AML-193 (cell line): ENCODE measurements at places on chromosomes 2 and 18.

DNA sequence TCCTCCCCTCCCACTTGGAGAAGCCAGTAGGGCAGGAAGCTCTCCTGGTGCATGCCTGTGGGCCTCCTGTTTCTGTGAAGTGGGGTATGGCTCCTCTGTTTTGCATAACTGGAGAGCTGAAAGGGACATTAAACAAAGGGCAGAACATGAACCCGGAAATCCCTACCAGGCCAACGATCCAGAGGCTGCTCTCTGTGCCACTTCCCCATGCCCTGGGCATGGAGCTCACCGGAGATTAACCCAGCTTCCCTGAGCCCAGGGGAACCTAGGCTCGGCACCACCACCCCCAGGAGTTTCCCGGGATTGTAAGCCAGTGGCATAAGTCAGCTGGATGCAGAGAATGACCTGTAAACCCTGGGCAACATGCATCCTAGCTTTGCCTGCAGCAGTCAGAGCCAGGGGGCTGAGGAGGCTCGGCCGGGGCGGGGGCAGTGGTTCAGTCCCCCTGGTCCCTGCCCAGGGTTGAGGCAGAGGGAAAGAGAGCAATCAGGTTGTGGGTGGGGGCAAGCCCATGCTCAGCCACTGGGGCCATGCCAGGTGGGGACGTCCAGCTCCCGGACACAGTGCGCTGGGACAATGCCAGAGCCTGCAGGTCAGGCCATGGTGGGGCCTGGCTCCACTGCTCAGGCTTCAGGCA is 49.5 kb downstream of the TIMM21 start:
- DNase-seq: no peak

GRCh38 chr2:64779117-64779690 is 125.5 kb upstream of the SERTAD2 start:
- no peak for DNase-seq

DNA sequence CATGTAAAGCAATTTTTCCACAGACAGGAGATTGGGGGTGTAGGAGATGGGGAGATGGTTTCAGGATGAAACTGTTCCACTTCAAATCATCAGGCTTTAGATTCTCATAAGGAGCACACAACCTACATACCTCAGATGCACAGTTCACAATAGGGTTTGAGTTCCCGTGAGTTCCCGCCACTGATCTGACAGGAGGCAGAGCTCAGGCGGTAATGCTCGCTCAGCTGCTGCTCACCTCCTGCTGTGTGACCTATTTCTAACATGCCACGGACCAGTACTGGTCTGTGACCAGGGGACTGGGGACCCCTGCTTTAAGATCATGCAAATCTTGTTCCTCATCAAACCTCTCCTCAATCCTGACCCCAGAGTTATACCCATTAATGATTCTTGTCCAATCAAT is 70.1 kb downstream of the RPE start:
- DNase-seq: no peak

- no peak for DNase-seq
These were observed 74.8 kb downstream of the IL1R2 start for GRCh38 chr2:102066554-102066953.

DNA sequence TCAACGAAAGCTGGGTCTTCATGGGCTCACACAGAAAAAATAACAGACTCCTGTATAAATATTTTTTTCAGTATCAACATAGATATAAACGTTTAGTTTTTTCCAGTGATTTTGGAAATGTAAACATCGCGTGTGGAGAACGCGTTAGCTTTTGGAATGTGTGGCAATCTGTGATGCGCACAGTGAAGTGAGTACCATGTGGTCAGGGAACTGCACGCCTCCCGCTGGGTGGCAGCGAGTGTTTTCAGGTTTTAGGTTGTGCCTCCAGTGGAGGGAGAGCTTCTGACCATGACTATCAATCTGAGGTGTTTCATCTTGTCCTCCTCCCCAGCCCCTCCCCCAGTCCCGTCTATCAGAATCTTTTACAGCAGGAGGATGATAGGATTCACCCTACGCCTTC is 127.8 kb downstream of the ARHGAP28 start:
- no peak for DNase-seq

GRCh38 chr18:79100944-79101343 is 31.8 kb downstream of the ATP9B start:
- no peak for DNase-seq

DNA sequence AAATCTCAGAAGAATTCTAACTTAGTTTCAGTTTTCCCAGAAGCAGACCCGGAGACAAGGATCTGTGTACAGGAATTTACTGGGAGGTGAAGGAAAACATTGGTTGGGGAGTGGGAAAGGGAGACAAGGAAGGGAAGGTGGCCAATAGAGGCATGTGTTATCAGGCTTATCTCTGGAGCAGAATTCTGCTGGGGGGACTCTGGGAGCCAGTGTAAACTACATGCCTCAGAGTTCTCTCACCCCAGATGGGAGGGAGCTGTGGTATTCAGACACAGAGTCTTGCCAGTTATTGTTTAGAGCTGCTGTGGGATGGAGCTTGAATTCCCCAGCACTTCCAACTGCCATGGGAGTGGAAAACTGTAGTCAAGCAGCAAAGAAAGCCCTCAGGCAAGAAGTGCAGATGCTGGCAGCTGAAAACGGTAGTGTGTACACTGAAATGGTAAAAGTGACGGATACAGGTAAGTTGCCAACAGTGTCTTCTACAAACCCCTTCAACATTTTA is 19.0 kb downstream of the DNPEP start:
- no peak for DNase-seq

DNA sequence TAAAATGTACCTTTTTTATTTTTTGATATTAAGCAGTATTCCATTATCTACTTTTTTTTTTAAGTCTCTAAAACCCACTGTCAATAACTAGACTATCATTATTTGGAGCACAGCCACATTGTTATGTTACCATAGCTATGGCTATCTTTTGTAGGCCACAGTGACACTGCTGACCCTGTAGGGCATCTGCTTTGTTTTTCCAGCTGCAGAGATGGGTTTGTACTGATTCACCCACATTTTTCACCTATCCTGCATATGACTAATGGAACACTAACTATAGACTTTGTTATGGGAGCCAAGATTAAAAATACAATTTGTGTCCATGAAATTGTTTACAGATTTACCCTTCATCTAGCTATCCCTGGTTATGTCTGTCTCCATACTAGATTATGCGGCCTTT is 21.6 kb upstream of the OTX1 start:
- no peak for DNase-seq

GRCh38 chr18:7941533-7941932 is 374.4 kb downstream of the PTPRM start:
- no peak for DNase-seq

DNA sequence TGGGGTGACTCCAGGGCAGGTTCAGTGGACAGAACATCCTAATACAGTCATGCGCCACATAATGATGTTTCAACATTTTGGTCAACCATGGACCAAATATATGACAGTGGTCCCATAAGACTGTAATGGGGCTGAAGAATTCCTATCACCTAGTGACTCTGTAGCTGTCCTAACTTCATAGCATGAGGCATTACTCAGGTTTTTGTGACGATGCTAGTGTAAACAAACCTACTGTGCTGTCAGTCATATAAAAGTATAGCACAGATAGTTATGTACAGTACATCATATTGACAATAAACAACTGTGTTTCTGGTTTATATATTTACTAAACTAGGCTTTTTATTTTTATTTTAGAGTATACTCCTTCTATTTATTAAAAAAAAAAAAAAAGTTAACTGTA is 87.1 kb downstream of the CACNB4 start:
- no peak for DNase-seq

- DNase-seq: no peak
These were observed 3.3 kb downstream of the CHRNA1 start for GRCh38 chr2:174760845-174761473.

- DNase-seq: no peak
These were observed 4.7 kb upstream of the PSD4 start for GRCh38 chr2:113169002-113169530.

- DNase-seq: no peak
These were observed 5.8 kb downstream of the ANKRD53 start for GRCh38 chr2:70984228-70984575.

DNA sequence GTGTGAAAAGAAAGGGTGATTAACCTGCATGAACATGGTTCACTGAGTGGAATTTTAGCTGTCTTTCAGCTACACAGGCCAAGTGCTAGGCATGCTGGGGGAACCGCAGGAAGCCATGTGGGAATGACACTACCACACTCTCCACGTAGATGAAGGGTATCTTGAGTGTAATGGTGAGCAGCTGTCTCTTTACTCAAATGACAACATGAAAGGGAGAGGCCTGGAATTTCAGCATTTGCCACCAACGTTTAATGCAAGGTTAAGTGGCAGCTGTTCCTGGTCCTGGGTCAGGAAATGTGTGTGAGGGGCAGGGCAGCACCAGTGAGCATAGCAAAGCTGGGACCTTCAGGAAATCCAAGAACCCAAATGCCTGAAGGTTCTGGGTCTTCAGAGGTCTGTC is 588.4 kb downstream of the SLC4A3 start:
- no peak for DNase-seq

DNA sequence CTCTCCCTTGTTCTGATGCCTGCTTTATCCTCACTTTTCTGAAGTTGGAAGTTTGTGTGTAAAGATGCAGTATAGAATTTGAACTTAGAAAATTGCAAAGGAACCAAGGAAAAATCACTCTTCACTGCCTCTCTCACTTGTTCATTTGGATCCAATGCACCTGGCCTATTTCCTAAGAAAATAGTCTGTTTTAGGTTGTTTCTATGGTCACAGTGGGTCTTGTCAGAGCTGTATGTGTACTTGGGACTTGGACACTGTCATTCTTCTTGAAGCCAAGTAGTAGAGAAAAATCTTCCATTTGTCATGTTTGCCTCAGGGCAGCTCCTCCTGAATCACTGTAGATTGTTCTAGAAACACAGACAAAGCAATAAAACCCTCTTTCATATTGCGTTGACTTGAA is 80.3 kb upstream of the SESTD1 start:
- no peak for DNase-seq

DNA sequence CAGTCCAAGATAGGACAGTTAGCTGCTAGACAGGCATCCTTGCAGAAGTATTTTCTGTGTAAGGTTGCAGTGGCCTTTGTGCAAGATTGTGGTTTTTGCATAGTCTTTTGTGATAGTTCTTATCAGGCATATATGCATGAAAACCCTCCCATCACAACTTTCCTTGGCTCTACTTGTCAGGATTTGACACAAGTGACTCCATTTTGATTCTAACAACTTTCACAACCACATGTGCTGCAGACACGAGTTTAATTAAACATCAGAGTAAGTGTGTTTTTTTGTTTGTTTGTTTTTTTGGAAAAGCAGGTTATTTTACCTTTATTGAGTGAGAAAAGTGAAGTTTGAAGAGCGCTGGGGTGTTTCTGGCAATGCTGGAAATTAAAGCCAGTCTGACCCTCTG is 902.0 kb upstream of the GCFC2 start:
- no peak for DNase-seq

GRCh38 chr2:126504949-126505348 is 151.0 kb upstream of the GYPC start:
- no peak for DNase-seq

DNA sequence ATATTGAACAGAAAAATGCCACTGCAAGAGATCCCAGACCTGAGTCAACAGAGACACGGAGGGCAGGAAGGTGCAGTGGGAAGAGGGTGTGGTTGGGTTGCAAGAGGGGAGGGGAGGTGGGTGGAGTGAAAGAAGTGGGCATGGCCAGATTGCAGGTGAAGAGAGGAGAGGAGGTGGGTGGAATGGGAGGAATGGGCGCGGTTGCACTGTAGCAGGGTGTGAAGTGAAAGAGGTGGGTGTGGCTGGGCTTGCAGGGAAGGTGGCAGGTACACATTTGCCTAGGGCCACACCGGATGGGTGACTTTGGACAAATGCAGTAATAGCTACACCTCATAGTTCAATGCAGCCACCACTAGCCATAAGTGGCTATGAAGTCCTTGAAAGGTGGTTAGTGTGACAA is 71.1 kb downstream of the DOCK10 start:
- DNase-seq: no peak

GRCh38 chr2:182281276-182281675 is 145.6 kb downstream of the PDE1A start:
- no peak for DNase-seq

DNA sequence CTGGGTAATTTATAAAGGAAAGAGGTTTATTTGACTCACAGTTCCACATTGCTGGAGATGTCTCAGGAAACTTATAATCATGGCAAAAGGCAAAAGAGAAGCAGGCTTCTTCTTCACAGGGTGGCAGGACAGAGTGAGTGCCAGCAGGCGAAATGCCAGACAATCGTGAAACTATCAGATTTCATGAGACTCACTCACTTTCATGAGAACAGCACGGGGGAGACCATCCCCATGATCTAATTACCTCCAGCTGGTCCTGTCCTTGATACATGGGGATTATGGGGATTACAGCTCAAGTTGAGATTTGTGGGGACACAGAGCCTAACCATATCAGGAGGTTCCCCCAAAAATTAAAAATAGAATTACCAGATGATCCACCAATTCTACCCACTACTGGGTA is 675.5 kb upstream of the SLC8A1 start:
- no peak for DNase-seq

GRCh38 chr2:221270806-221271205 is 301.3 kb downstream of the EPHA4 start:
- no peak for DNase-seq

DNA sequence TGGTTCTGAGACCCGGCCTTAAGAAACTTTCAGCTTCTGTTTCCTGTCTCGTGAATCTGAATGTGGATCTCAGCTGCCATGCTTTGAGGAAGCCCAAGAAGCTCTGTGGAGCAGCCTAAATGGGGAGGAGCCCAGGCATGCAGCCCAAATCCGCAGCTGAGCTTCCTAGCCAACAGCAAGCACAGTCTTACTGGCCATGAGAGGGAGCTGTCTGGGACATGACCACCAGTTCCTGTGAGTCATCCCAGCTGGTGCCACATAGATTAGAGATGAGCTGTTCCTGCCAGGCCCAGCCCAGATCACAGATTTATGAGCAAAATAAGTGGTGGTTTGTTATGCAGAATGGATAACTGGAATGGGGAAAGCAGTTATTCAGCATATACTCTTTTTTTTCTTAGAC is 224.4 kb upstream of the APCDD1 start:
- no peak for DNase-seq

- DNase-seq: no peak
These were observed 118.9 kb downstream of the LPIN1 start for GRCh38 chr2:11865378-11865777.

DNA sequence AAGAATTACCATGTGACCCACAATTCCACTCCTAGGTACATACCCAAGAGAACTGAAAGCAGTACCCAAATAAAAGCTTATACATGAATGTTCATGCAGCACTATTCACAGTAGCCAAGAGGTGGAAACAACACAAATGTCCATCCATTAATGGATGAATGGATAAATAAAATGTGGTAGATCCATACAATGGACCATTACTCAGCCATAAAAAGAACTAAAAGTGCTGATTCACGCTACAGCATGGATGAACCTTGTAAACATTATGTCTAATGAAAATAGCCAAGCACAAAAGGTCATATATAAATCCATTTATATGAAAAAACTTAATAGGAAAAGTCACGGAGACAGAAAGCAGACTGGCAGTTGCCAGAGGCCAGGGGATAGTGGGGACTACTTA is 23.6 kb upstream of the ZFP36L2 start:
- DNase-seq: no peak

DNA sequence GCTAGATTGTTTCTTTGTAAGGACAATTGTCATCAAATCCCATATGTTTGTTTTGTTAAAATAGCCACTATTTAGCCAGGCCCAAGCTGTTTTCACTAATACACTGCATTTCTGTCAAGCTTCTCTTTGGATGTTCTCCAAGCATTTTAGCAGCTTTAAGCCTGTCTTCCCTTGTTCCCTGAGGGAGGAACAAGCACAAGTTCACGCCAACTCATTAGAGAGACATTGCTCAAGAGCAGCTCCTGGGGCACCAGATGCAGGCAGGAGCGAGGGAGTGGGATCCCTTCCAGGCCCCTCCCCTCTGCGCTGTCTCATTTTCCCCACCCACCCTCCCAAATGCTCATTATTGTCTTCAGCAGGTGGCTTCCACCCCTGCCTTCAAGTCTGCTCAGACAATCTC is 32.6 kb upstream of the PPP3R1 start:
- DNase-seq: no peak
